Vagina (tissue), 2 donors: ENCODE measurements at places on chromosomes 1 and 21.
A peak's percentile ranks its signal among the peaks of the same experiment; 100 is the strongest.

GRCh38 chr1:247070645-247071044, 8.0 kb downstream of the ZNF670 start:
- H3K27ac ChIP-seq: no peak overlapping the region
- H3K4me3 ChIP-seq: no peak overlapping the region
- no peaks in the 10 kb centered on the region for H3K4me1 ChIP-seq
- H3K36me3 ChIP-seq: no peaks in the 10 kb centered on the region
- DNase-seq: no peak
- no peaks in the 10 kb centered on the region for H3K27me3 ChIP-seq

- no peak overlapping the region for H3K4me3 ChIP-seq
- H3K4me1 ChIP-seq: peaks cover 6% of the 10 kb centered on the region
- H3K27ac ChIP-seq: peak overlapping the region; percentile 56
- H3K36me3 ChIP-seq: no peaks in the 10 kb centered on the region
- no peak for DNase-seq
- H3K27me3 ChIP-seq: no peaks in the 10 kb centered on the region
These were observed 22.3 kb upstream of the ATP5PO start for GRCh38 chr21:33937931-33938339.

GRCh38 chr1:164613176-164613575, 54.2 kb downstream of the PBX1 start:
- no peak overlapping the region for H3K4me3 ChIP-seq
- no peaks in the 10 kb centered on the region for H3K27me3 ChIP-seq
- no peaks in the 10 kb centered on the region for H3K36me3 ChIP-seq
- H3K27ac ChIP-seq: peak overlapping the region; percentile 51

DNA sequence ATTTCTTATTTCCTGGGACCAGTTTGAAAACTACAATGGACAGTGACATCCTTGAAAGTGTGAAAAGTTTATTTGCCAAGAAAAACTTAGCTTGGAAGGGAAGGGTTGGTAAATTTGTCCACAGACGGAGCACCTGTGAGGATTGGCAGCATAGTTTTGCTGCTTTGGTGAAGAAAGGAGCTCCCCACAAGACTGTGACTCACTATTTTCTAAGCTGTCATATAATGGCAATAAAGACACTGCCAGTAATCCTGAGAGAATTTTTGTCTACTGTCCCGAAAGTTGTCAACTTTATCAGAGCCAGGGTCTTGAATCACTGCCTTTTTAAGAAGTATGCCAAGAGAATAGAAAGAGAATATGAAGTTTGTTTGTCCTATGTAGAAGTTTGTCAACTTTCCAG, 230.8 kb downstream of the NEGR1 start:
- no peaks in the 10 kb centered on the region for H3K4me1 ChIP-seq
- H3K27ac ChIP-seq: no peak overlapping the region
- no peaks in the 10 kb centered on the region for H3K36me3 ChIP-seq

- no peaks in the 10 kb centered on the region for H3K4me1 ChIP-seq
- no peak for DNase-seq
- no peak overlapping the region for H3K4me3 ChIP-seq
- H3K36me3 ChIP-seq: no peaks in the 10 kb centered on the region
These were observed 26.2 kb upstream of the LRP8 start for GRCh38 chr1:53354119-53354518.

DNA sequence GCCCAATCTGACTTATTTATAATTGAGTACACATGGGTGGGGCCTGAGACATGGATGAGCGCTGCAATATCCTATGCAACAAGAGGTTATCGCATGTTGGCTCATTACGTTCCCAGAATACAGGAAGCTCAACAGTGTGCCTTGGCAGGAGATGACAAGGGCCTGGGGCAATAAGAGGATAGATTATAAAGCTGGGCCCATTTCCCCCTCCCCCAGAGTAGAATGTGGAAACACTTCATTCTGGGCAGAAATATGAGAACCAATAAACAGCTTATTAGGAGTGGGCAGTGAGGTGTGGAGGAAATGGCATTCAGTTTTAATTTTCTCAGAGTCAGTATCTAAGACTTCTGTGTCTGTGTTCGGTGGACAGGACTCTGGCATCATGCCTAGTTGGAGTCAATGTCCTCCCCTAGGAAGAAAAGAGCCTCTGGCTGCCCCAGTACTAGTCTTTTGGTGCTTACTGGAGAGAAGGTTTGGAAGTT, 92.8 kb downstream of the PIK3R3 start:
- H3K27ac ChIP-seq: no peak overlapping the region
- peaks cover 9% of the 10 kb centered on the region for H3K4me1 ChIP-seq
- no peaks in the 10 kb centered on the region for H3K27me3 ChIP-seq
- DNase-seq: no peak
- no peaks in the 10 kb centered on the region for H3K36me3 ChIP-seq

DNA sequence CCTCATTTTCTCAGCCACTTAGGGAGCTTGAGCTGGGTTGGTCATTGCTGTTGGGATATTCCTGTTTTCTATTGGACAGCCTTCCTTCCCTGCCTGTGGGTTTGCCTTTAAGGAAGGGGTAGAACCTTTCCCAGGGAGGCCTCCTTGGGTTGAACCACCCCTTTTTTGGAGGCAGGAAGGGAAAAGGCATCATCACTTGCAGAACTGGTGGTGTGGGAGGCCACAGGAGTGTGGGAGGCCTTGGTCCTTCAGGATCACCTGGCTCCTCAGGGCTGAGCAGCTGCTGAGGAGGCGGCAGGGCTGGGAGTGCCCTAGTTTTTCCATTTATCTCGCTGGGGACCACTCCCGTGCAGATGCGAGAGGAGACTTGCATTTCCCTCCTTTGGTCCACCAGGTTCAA, 667 bp upstream of the CYB561D1 start:
- peak overlapping the region; percentile 76 for H3K27ac ChIP-seq
- no peaks in the 10 kb centered on the region for H3K27me3 ChIP-seq
- DNase-seq: no peak
- peak overlapping the region; percentile 59 for H3K4me3 ChIP-seq

DNA sequence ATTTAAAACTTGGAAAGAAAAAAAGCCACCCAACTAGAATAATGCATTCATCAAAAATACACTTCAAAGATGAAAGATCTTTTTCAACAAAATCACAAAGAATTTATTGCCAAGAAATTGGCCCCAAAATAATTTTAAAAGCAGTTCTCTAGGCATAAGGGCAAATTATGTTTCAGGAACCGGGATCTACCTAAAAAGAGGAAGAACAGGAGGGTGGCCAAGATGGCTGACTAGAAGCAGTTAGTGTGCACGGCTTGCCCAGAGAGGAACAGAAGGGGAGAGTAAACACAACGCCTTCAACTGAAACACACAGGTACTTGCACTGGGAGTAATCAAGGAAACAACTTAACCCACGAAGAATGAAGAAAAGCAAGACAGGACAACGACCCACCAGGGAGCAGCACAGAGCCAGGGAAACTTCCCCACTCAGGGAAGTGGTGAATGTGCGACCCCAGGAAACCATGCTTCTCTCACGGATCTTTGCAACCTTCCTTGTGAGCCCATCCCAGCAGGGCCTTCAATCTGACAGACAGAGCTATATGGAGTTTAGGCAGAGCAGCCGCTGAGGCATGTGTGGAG, 46.1 kb downstream of the ACKR1 start:
- H3K27me3 ChIP-seq: no peaks in the 10 kb centered on the region
- H3K27ac ChIP-seq: no peak overlapping the region
- H3K4me3 ChIP-seq: no peak overlapping the region

- H3K27ac ChIP-seq: no peak overlapping the region
- no peaks in the 10 kb centered on the region for H3K36me3 ChIP-seq
- H3K4me1 ChIP-seq: no peaks in the 10 kb centered on the region
- no peak overlapping the region for H3K4me3 ChIP-seq
- H3K27me3 ChIP-seq: no peaks in the 10 kb centered on the region
These were observed 142.0 kb downstream of the AJAP1 start for GRCh38 chr1:4796161-4797015.

DNA sequence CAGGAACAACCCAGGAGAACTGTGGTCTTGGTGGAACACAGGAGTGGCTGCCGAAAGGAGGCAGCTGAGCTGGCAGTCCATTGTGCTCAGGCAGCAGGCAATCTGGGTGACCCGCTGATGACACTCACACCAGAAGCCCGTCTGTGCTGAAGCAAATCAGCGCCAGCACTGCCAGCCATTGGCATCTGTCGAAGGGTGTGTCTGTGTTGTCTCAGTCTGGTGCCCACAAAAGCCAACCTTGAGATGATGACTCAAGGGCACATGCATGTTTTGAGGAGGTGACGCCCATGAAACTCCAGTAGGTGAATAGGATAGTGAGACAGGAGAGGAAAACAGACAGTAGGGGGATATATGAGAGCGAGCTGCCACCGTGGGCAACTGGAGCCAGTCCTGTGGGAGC, 167.3 kb downstream of the KAZN start:
- peak overlapping the region; percentile 63 for H3K27ac ChIP-seq
- DNase-seq: no peak
- no peaks in the 10 kb centered on the region for H3K27me3 ChIP-seq
- H3K36me3 ChIP-seq: no peaks in the 10 kb centered on the region
- no peak overlapping the region for H3K4me3 ChIP-seq
- H3K4me1 ChIP-seq: peaks cover 12% of the 10 kb centered on the region

- peaks cover 68% of the 10 kb centered on the region for H3K4me1 ChIP-seq
- DNase-seq: peak; percentile 96
- peak overlapping the region; percentile 98 for H3K4me3 ChIP-seq
- no peaks in the 10 kb centered on the region for H3K27me3 ChIP-seq
These were observed 1.2 kb downstream of the S100A10 start for GRCh38 chr1:151992303-151993083.

- no peak overlapping the region for H3K27ac ChIP-seq
- H3K4me3 ChIP-seq: no peak overlapping the region
- H3K4me1 ChIP-seq: peaks cover 17% of the 10 kb centered on the region
- no peaks in the 10 kb centered on the region for H3K36me3 ChIP-seq
- H3K27me3 ChIP-seq: no peaks in the 10 kb centered on the region
These were observed 5.4 kb upstream of the NBPF1 start for GRCh38 chr1:16618719-16619118.

GRCh38 chr21:45333583-45334121, 46.0 kb upstream of the POFUT2 start:
- no peak overlapping the region for H3K27ac ChIP-seq
- H3K36me3 ChIP-seq: no peaks in the 10 kb centered on the region
- no peak overlapping the region for H3K4me3 ChIP-seq
- H3K4me1 ChIP-seq: peaks cover 20% of the 10 kb centered on the region
- no peak for DNase-seq
- no peaks in the 10 kb centered on the region for H3K27me3 ChIP-seq

- no peak overlapping the region for H3K27ac ChIP-seq
- no peak overlapping the region for H3K4me3 ChIP-seq
- H3K27me3 ChIP-seq: no peaks in the 10 kb centered on the region
- no peak for DNase-seq
- no peaks in the 10 kb centered on the region for H3K4me1 ChIP-seq
These were observed 302.7 kb downstream of the GRIK1 start for GRCh38 chr21:29637134-29637533.

- no peaks in the 10 kb centered on the region for H3K4me1 ChIP-seq
- H3K27ac ChIP-seq: no peak overlapping the region
- no peaks in the 10 kb centered on the region for H3K27me3 ChIP-seq
- DNase-seq: no peak
These were observed 39.7 kb upstream of the EXO1 start for GRCh38 chr1:241808265-241808664.

- H3K4me3 ChIP-seq: no peak overlapping the region
- H3K27me3 ChIP-seq: no peaks in the 10 kb centered on the region
- H3K36me3 ChIP-seq: no peaks in the 10 kb centered on the region
- no peak overlapping the region for H3K27ac ChIP-seq
These were observed 82.3 kb downstream of the DENND1B start for GRCh38 chr1:197692965-197693364.

- no peaks in the 10 kb centered on the region for H3K27me3 ChIP-seq
- H3K4me3 ChIP-seq: peak overlapping the region; percentile 57
- H3K27ac ChIP-seq: peak overlapping the region; percentile 98
- peaks cover 49% of the 10 kb centered on the region for H3K4me1 ChIP-seq
- no peaks in the 10 kb centered on the region for H3K36me3 ChIP-seq
These were observed 1.2 kb downstream of the CAMSAP2 start for GRCh38 chr1:200739702-200740570.
